ENCODE measurements at places on chromosomes 4 and X.

- DNase-seq = no peak
These were observed 28.8 kb upstream of the IL13RA1 start for GRCh38 chrX:118698516-118699170.

GRCh38 chrX:78945186-78945912, at the start of gene P2RY10:
P2RY10 (plus strand) TSS chrX:78945391; CDS start chrX:78960521, 15,130 bp downstream.
- DNase-seq = no peak

DNA sequence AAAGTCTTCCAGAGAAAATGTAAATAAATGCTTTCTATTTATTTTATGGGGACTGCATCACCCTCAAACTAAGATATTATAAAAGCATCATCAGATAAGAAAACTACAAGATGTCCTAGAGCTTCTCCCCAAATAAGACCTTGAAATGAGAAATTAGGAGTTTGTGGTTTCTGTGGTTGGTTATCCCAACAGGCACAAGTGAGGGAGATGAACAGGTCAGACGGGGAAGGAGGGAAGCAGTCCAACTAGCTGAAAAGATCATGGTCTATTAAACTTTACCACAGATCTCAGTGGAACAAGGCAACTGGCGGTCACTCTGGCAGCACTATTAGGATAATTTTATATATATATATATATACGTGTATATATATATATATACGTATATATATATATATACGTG, 319.3 kb upstream of the GRID2 start:
- DNase-seq = no peak

- DNase-seq = no peak
These were observed 51.8 kb downstream of the RBPJ start for GRCh38 chr4:26372525-26373172.

Measured in uterus (tissue), 4 donors.